NT2/D1 (cell line): ENCODE measurements at places on chromosomes 2 and 18.

DNA sequence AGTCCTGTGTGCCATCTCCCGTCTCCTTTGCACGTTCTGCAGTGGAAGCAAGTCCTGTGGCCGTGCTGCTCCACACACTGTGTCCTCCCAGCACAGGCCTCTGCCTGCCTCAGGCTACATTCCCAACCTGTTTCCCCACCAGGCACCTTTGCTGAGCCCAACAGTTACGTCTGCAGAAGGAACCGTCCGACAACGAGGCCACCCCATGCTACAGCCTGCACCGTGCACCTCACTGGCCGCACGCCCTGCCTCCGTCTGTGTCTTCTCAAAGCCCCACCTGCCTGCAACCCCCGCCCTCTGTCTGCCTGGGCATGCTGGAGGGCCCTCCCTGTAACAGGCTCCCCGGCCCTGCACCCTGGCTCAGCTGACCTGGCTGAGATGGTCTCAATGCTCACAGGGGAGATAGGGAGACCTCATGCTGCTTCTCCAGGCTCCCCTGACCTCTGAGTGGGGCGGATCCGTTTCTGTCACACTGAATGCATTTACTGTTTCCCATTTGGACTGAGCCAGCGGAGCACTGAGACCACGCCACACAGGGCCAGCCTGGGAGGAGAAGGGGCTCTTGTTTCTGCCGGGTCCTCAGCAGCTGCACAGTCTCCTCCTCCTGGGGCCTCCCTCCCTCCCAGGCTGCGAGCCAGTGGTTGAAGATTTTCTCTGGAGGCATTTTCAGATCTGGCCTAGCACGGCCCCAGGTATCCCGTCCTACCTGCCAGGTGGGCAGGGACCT lies 109.1 kb upstream of the OTOS start:
- no peak for DNase-seq

DNA sequence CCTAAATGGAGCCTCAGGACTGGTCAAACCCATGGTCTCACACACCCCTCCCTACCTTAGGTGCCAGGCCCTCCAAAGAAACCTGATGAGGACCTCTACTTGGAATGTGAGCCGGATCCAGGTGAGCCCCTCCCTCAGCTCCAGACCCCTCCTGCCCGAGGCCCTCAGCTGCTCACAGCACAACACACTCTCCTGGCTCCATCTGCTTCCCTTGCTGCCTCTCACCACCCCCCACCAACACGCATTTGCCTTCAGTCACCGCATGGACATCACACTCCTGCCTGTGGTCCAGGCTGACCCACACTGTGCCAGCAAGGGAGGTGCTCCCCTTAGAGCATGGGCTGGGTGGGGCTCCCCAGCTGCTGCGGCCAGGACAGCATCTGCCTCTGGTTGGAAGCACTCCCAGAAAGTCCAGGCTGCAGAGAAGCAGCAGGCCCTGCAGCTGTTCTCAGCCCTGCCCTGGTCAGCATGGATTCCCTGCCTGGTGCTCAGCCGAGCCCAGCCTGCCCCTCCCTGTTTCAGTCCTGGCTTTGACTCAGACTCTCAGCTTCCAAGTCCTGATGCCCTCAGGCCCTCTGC lies 15.1 kb downstream of the SH2D6 start:
- DNase-seq, result no peak

DNA sequence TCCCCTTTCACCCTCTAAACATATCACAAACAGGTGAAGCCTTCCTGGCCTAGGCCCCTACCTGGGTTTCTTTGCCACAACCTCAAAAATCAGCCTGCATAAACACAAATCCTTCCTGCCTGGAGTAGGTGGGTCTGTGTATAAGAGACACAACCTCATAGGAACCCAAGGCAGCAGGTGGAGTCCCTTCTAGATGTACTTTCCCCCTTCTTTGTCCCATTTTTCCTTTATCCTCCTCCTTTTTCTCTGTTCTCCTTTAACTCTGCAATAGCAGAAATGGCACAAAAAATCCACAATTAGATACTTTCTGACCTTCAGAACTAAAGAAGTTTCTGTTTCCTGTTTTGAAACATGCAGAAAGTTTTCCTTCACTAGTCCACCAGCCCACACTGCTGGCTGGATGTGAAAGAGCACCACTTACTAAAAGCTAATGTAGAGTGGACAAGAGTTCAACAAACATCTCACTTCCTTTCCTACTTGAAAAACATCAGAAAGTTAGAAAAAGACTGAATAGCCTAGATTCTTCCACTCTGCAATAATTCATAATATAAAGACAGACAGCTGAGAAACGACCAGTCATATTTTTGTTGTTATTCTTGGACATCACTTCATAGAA lies 11.2 kb downstream of the SLC40A1 start:
- no peak for DNase-seq

GRCh38 chr2:162509288-162509968 lies 165.5 kb downstream of the GCA start:
- DNase-seq, result no peak

DNA sequence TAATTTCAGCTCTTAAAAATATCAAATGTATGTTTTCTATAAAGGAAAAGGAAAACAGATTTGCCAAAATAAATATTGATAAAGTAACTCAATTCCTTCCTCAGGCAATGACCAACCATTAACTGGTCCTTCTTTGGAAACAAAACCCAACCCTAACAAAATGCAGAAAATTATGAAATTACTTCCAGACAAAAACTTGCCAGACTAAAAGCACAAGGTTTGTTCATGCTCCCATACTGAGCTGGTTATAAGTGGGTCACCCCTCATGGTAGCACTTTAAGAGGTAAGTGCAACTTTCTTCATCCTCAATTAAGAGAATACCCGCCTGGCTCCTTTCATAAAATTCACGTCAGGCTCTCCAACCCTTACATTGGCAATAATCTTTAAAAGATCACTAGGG lies 31.1 kb upstream of the TTC32 start:
- no peak for DNase-seq

DNA sequence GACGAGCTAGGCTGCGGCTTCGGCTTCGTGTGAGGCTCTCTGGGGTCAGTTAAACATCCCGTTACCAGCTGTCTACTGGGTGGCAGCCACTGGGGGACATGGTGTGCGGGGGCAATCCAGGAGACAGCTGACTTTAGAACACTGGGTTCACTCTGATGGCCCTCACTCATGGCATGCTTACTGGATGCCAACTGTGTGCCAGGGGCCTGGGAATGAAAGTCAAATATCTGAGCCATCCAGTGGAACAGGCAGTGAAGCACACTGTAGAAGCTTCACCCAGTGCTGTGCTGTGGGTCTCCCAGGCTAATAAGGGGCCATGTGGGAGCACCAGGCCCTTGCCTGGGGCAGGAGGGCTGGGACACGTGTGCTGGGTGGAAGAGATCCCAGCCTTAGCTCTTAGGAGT lies 48.3 kb downstream of the GLI2 start:
- no peak for DNase-seq

GRCh38 chr2:191699341-191699945 lies 21.5 kb downstream of the NABP1 start:
- DNase-seq, result no peak

DNA sequence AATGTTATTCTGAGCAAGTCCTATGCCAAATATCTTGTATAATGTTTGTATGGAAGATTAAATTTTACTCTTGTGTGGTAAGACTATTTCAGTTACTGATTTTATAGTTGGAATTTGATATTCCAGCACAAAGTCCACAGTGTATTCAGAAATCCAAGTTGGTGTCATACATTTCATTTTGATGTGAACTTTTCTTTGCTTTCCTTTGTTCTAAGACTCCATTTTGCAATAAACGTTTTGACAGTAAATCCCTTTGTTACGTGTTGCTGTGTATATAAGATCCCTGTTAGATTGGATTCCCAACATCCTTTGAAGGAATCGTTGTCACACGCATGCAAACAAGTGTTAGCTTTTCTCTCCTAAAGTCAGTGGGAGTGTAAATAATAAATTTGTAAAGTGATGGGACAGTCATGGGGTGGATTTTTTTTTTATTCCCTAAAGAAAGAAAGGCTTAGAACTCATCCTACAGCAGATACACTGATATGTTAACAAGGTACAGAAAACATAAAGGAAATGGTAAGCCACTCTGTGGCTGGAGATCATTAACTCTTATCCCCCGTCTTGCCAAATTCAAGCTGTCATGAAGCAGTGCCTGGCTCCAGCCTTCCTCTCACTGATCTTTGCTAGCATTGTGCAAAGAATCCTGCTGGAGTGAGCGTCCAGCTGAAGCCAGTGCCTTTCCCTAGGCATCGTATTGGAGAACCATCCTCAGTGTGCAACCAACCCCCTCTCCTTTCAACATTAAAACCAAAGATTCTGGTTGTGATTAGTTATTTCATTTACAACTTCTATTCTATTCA lies 127.6 kb upstream of the CDCA7 start:
- no peak for DNase-seq

GRCh38 chr2:143955401-143956065 lies 564.4 kb downstream of the ZEB2 start:
- DNase-seq, result no peak

DNA sequence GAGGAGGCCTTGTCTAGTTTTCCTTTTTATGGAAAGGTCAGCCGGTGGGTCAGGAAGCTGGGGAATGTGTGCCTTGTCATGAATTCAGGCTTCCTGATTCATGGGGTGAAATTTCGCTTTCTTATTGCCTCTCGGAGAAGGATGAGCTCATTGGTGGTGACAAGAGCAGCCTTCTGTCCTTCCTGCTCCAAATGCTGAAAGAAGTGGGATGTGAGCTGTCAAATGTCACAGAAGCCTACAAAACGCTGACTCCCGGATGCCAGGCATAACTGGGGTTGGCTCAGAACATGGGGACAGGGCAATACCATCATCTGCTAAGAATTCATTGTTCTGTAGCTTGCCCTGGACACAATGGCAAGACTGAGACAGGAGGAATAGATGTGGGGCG lies 55.8 kb upstream of the FAM136A start:
- DNase-seq, result no peak

- no peak for DNase-seq
Observed at GRCh38 chr2:80473796-80474195, 169.2 kb upstream of the LRRTM1 start.

DNA sequence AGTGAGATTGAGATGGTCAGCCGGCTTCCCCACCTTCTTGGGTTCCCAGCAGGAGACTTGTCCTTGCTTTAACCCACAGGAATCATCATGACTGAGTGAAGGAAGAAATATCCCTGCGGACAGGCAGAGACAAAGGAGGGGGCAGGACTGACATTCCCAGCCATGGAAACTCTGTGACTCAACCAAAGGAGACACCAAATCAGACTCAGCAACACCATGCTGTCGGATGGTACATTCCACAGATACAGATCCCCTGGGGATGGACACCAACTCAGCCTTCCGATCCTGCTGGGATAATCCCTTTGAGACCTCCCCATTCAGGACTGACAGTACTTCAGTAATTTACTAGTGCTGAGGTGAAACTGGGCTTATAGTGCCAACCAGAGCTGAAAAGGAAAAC lies 518.3 kb downstream of the XIRP2 start:
- peak; percentile 92 for DNase-seq

GRCh38 chr2:217086718-217087117 lies 226.9 kb upstream of the TNP1 start:
- no peak for DNase-seq

DNA sequence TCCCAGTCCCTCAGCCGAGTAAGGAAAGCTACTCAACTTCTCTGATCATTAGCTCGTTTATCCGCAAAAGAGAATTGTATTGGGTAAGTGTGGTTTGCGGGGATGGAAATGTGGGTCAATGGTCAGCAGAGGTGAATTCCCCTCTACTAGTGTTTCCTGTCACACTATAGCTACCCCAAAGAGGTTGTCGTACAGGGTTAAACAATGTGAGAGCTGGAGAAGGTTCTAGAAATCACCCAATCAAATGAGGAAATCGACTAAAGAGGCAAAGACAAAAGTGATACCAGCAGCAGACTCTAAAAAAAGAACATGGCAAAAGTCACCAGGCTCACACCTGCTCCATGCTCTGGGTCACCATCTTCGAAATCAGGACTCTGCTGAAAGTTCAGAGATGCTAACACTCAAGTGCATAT lies 144.7 kb upstream of the ITGA4 start:
- no peak for DNase-seq

GRCh38 chr2:207312006-207312356 lies 146.2 kb upstream of the KLF7 start:
- no peak for DNase-seq

- no peak for DNase-seq
Observed at GRCh38 chr2:9805435-9806297, 37.6 kb upstream of the TAF1B start.

DNA sequence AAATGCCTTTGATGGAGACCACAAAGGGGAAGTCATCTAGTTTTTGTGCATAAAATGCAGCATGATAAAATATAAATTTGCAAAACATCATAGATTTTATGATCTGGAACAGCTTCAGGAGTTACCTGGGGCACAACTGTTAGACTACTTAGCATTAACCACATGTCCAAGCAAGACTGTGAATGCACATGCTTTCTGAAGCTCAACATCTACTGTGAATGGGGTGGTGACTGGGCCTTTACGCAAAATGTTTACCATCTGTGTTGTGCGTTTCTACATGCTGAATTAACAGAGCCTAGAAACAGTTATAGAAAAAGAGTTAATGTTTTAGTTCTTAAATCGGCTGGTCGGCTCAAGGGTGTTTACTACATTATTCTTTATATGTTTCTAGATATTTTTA lies 45.5 kb downstream of the KCTD1 start:
- DNase-seq, result no peak

DNA sequence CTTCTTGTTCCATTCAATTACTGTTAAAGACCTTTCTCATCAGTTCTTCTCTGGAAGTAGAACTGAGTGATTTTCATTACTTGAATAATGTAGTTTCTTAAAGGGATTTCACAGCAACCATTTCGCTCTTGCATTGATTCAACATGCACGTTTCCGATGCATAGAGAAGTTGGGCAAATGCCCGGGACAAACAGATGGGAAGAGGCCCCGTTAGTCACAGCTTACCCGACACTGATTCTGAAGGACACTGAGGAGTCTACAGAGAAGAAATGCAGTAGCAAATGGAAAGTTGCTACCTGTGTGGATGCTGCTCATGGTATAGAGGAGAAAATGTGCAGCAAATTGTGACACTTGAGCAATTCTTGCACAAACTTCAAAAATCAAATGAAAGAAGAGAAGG lies 32.3 kb upstream of the GCG start:
- no peak for DNase-seq

- no peak for DNase-seq
Observed at GRCh38 chr2:143489145-143489544, 359.9 kb downstream of the ARHGAP15 start.

DNA sequence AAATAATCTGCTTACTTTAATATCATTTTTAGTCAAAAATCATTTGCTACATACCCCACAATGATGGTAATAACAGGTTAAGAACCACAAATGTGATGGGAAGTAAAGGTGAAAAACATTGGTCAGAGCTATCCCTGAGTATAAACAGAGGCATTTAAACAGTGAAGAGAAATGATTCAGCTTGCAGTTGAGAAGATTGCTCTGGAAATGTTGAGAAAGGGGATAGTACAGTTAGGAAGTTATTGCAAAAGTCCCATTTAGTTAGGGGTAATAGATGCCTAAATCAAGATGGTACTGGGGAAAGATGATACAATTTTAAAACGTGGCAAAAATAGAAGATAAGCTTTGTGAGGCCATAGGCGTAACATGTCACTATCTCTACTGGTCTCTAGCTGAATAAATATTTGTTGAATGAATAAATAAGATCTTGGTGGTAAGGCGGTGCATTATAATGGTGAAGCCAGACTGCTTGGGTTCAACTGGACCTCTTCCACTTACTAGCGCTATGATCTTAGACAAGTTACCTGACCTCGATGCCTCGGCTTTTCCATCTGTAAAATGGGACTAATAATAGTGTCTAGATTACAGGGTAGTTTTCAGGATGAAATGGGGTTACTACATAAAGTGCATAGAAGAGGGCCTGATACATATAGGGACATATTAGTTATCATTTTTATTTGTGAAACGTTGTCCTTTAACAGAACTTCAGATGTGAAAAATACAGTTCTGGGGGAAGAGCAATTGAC lies 2.0 kb upstream of the BZW1 start:
- no peak for DNase-seq
